ENCODE measurements at places on chromosomes 12 and 14.

DNA sequence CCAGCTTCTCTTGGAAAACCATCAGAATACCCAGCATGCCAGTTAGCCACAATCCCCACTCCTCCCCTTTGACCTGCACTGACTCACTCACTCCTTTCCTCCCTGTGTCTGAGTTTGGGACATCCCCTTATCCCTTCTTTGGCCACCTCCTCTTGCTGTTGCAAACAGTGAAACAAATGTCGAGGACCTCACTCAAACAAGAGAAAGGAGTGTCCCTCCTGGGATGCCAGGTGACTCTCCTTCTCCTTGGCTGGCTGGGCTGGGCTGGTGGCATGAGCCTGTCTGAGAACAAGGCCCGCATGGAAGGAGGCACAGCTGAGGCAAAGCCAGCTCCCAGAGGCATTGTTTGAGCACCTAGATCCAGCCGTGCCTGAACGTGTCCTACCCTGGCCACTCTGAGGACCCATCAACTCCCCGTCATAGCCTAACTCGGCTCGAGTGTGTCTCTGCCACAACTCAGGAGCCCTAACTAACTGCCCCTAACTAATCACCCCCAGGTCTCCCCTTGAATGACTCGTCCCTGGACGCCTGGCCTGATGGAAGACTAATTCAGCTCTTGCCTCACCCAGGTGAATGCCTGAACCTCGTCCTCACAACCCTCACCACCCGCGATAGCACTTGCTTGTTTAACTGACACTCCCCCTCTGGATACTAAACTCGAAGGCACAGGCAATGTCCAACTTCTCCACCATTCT is 43.0 kb downstream of the NCOR2 start:
- no peak for ATAC-seq

DNA sequence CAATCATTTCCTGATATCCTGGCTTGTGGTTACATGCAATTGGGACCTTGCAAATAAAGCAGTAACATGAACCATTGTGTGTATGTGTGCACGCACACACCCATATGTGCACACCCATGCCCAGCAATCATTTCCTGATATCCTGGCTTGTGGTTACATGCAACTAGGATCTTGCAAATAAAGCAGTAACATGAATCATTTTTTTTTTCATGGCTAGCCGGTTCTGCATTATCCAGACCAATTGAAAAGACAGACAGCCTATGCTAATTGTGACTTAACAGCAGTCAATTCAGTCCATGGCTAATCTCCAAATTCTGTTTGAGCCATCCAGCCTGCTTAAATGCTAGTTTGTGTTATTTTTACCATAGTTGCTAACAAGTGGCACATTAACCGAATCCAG is 134.3 kb downstream of the TTC7B start:
- no peak for ATAC-seq

DNA sequence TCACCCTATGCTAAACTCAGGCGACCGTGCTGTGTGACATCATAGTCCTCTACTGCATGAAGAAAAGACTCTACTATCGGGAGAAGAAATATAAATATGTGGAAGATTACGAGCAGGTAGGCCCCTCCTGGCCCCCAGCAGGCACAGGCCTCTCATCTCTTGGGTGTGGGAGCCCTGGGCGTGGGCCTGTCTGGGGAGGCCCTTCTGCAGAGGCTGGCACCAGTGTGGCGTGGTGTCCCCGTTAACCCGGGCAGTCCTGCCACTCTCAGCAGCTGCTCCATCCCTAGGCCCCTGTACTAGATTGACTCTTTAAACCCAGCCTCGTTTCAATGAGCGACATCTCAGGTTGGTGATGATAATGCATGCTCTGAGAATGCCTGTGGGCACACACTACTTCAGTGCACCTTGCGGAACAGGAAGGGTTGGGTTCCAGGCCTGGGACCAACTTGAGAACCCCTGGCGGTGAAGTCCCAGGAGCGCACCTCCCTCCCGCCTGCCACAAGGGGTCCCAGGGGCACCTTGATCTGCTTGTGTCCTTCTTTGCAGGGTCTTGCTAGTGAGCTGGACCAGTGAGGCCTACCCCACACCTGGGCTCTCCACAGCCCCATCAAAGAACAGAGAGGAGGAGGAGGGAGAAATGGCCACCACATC is 23.2 kb downstream of the P2RX4 start:
- ATAC-seq: no peak

DNA sequence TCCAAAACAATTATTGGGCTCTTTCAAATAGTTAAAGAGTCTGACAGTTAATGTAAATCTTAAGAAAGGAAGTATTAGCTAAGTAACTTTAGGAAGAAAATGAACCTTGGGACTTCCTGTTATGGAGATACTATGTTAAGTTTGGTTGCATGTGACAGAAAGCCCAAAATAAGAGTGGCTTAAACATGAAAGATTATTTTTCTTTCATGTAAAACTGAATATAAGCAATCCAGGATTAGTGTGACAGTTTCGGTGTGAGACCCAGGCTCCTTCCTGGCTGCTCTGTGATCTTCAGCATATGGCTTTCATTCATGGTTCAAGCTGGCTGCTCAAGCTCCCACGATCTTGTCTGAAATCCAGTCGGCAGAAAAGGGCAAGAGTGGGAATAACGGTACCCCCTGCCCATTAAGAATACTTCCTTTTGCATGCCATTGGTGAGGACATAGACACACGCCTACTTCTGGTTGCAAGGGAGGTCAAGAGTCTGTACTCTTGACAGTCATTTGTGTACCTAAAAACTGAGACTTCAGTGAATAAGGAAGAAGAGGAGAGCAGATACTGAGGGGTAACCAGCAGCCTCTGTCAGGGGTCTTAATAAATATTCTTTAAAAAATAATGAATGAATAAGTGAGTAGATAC is 2.2 kb upstream of the RPAP3 start:
- ATAC-seq: no peak

DNA sequence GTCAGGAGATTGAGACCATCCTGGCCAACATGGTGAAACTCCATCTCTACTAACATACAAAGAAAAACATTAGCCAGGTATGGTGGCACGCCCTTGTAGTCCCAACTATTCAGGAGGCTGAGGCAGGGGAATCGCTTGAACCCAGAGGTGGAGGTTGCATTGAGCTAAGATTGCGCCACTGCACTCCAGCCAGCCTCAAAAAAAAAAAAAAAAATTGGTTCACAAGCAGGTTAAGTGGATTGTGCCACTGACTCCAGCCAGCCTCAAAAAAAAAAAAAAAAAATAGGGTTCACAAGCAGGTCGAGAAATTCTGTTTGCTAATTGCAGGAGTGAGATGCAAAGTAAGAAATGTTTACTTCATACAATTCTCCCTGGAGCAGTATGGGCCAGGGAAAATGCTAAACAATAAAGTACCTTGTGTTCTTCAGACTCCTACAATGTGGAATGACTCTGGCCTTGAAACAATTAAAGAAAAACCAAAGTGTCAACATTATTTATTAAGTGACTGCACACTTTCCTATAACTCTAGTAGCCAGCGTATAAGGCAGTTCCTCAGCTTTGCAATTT is 6.1 kb downstream of the EDDM3B start:
- no peak for ATAC-seq

DNA sequence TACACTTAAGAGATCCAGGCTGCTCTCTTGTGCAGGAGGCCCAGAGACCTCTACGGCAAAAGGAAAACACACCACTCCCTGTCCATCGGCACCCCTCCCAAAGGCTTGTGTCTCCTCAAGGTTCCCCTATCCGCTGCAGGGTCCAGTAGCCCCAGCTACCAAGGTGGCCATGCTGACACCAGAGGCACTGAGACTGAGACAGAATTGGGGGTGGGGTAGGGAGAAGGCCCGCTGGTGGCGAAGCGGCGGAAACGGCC is 590 bp downstream of the DDIT3 start:
- no peak for ATAC-seq

DNA sequence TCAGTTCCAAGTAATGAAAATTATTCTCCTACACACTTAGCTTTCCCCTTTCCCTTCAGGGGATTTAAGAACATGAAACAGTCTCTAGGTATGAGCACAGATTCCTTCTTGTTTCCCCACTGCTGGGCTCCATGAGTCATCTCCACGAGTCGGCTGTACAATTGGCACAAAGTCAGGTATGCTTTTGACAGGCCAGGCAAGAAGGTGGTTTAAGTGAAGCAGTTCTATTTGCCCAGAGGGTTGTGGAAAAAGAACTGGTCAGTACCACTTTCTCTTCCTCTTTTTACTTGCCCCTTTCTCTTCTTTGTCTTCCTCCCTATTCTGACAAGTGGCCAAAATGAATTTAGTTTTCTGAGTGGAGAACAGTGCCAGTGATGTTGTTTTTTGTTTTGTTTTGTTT is 16.3 kb downstream of the DYNC1H1 start:
- ATAC-seq: peak; percentile 38

DNA sequence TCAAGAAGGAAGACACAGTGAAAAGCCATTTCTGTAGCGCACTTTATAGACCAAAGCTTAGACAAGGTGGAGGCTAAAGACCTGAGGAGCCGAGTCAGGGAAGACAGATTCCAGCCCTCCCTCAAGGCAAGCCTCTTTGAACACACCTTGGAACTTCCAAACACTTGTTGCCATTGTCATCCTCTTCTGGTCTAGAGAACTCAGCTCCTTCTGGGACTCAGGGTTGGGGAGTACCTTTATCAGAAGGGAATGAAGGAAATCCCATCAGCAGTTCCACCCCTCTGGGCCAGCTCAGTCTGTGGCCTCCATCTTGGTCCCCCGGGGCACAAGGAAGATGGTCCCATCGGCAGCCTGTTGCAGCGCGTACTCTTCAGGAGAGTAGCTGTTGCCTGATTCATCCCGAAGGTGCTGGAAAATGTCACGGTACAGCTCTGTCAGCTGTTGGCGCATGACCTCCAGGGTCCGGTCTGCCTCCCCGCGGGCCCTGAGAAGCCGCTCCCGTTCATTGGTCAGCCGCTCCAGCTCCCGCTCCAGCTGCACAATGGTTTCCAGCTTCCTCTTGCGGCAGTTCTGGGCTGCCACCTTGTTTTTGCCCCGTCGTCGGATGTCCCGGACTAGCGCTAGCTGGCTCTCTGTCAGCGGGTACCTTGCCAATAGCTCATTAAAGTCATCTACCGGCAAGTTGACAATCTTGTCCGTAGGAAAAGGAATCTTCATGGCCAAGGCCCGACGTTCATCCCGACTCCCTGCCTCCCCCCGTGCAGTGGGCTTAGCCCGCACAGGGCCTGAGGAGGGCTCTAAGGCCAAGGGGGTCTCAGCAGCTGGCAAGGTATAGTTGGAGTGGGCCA is 8.5 kb downstream of the NFE2 start:
- no peak for ATAC-seq

DNA sequence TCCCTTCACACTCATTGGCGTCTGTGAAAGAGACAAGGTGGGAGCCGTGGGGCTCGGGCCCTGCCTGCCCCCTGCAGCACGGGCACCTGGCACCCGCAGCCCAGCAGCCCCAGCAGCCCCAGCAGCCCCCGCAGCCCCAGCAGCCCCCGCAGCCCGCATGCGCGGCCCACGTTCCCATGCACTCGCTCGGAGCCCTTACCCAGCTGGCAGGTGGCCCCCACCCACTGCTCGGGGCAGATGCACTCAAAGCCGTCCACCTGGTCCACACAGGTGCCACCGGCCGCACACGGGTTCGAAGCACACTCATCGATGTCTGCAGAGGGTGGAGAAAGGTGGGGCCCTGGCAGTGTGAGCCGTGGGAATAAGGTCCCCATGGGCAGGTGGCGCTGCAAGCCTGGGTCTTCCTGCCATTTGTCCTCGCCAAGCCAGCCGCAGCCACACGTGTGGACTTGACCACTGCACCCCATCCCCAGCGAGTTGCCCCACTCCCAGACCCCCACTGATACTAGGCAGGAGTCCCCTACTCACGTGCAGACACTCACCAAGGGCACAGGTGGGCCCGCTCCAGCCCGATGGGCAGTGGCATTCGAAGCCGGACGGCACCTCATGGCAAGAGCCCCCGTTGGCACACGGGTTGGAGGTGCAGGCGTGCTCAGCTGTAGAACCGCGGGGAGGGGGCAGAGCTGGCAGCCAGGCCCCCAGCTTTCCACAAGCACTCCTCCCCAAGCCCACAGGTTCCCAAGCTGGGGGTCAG is 17.3 kb downstream of the JAG2 start:
- no peak for ATAC-seq

GRCh38 chr12:39402922-39403321 is 40.0 kb downstream of the KIF21A start:
- peak; percentile 58 for ATAC-seq

DNA sequence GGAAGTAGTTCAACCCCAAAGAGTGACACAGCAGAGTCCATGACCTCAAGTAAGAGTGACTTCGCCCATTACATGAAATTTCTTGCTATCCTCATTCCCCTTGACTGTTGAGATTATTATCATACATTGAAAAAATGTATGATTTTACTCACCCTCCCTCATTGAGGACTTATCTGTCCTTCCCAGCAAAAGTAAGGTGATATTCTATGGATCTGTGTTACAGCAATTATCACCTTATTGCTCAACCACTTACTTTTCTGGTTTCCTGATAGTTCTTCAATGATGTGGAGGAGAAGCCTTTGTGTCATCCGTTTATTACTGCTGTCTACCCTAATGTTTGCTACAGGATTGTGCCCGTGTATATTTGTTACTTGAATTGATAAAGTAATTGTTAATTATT is 306.2 kb downstream of the TRHDE start:
- no peak for ATAC-seq

DNA sequence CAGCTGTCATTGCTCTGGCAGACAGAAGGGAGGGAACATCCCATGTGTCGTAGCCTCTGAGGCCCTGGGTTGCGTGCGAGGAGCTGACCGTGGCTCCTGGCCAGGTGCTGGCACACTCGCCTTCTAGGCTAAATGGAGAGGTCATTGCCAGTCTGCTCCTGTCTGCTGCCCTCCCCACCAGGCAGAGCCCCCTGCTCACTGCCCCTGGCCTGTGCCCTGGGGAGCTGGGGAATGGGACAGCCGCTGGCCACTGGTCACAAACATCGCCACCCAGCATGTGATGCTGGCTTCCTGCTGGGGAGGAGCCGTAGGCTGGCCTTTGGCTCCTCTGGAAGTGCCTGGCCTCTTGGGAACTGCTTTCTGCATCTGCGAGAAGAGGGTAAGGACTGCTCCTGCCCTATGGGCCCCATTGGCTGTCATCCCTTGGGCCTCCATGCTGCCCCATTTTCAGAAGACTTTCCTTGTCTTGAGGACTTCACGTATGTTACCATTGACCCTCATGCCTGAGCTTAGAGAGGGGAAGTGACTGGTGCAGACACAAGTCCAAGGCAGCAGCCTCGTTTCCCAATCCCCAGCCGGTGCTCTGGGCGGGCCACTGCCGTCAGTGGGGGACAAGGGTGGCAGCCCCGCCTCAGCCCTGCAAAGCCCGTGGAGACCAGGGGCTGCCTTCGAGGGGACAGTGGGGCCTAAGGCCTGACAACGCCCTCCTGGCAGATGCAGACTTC is 2.0 kb upstream of the TNFAIP2 start:
- ATAC-seq: no peak

GRCh38 chr14:79325071-79325470 is 886.2 kb downstream of the DIO2 start:
- ATAC-seq: no peak

Data from activated CD4-positive, CD25-positive, alpha-beta regulatory T cell treated with anti-CD3 and anti-CD28 coated beads, Interleukin-2, amount 50 U/mL, for 24 hours (primary cell).